ENCODE measurements at places on chromosomes 7 and 10.
A peak's percentile ranks its signal among the peaks of the same experiment; 100 is the strongest.

DNA sequence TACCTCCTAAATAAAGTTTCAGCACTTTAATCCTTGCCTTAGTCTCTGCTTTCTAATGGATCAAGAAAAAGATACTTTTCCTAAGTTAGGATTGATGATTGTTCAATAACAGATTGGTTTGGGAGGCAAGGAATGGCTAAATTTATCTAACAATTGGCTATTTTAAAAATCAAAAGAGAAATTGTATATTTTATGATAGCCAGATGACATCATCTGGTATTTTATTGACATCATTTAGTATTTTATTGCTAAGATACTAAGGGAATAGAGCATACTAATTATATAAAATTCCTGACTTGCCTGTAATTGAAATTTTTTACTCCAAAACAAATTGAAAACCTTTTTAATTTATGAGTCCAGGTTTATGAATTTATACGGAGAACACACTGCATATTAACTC is 19.3 kb upstream of the FAM13C start:
- DNase-seq = no peak

- no peak for DNase-seq
Measured at GRCh38 chr10:125257521-125258108, 97.3 kb upstream of the CTBP2 start.

DNA sequence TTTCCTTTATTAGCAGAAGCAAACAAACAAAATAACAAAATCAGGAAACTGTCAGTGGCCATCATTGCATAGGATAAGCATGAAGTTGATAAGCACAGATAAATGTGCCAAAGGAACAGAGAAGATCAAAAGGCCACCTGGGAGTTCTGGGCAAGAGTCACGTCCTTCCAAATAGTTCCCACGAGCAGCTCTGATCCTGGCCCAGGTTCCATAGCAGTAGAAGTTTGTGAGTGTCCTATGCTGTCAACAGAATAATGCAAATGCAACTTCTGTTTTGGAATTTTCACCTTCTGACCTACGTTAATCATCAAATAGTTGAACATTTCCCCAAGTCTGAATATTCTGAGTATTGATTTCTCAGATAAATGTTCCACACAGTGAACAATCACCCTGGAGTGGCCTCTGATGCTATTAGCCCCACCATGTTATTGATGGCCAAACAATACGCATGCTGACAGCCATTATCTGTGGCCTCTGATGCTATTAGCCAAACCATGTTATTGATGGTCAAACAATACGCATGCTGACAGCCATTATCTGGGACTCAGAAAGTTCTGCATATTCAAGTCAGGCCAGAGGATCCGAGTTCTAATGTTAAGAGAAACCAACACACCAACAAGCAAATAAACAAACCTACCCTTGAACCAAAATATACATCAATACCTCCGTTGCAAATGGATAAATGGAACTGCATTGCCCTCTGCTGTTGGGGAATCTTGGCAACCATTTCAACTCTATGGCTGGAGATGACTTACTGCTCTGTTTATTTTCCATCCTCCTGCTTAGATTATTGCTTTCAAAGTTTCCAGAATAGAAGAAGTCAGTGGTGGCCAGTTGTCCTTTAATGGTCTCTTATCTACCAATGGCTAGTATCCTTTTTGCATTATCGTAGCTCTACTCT is 63.3 kb downstream of the MRC1 start:
- no peak for DNase-seq

DNA sequence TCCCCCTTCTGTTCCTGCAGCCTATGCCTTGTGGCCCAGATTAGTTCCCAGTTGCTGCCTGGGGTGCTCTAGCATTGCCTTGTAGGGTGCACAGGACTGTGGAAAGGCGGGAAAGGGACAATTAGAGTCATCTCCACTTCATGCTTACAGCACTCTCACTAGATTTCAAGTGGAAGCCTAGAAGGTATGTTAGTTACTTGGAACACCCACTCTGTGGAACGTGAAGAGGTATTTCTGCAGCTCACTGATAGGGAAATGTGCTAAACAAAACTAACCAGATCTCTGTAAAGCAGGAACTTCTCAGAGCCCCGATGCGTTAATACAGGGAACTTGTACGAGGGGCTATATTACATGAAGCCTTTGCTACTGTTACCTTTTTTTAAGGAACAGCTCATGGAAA is 19.4 kb downstream of the STMP1 start:
- DNase-seq = no peak

DNA sequence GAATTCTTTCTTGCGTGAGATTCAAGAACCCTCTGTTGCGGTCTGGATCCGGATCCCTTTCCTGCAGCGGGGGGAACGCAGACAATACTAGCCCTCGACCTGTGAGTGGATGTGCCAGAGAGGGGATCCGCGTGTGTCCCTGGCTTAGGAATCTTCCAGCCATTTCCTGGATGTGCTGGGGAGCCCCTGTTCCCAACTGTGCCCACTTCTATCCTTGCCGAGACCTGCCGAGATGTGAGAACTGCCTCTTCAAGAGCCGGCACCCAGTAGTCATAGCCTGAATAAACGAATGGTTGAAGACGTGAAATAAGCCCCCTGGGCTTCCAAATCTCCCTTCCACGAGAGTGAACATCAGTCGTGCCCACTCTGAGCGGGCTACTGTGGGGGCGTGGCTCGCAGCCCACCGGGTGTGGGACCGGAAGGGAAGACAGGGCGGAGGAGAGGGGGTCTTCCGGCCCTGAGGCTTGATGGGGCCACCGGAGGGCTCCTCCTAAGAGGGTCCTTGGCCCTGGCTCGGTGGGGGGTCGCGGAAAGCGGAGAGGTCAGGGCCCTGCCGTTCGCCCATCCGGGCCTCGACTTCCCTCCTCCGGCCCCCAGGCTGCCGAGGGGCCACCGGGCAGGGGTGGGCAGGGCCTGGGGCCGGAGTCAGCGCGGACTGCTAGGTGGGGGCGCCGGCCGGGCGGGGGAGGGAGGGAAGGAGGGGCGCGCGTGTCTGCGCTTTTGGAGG is 1.3 kb upstream of the CCDC136 start:
- DNase-seq = peak; percentile 34

DNA sequence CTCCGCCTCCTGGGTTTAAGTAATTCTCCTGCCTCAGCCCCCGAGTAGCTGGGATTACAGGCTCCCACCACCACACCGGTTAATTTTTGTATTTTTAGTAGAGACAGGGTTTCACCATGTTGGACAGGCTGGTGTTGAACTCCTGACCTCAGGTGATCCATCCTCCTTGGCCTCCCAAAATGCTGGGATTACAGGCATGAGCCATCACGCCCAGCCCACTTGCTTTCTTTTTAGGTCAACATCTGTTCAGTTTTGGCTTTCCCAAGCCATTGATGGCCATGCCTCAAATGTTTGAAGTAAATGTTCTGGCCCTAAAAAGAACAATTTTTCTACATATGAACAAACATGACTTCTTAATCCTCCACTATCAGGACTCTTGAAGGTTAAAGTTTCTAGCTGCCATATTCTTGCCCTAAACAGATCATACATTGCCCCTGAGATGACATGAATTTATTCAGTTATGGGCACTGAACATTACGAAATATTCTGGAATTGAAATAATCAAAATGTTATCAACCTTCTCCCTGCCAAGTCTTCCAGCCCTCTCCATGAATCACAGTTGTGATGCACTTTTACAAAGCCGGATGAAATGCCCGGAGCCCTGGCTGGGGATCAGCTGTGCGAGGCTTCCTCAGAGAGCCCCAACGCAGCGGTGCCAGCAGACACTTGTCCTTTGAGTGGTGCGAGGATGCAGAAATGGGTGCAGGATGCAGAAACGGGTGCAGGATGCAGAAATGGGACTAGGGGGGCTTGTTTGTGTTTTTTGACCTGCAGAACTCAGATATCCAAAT is 2.9 kb downstream of the MRLN start:
- DNase-seq = no peak

- no peak for DNase-seq
Measured at GRCh38 chr7:2172311-2173188, 60.2 kb downstream of the MAD1L1 start.

DNA sequence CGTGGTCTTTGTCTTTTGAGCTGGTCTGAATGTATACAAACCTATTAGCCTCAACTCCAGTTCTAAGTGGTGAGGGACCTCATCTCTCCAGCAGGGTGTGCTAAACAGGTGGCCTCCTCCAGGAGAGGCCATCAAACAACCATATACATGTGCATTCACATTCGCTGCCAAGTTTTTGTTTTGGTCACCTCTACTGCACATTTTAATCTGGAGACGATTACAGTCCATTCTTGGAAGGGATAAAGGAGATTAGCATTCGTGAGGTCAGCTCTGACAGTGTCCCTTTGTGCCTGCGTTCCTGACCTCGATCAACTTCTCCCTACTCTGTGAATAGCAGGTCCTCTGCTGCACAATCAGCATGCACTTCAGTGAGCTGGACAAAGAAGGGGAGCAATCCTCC is 60.8 kb downstream of the RHOBTB1 start:
- peak; percentile 21 for DNase-seq

DNA sequence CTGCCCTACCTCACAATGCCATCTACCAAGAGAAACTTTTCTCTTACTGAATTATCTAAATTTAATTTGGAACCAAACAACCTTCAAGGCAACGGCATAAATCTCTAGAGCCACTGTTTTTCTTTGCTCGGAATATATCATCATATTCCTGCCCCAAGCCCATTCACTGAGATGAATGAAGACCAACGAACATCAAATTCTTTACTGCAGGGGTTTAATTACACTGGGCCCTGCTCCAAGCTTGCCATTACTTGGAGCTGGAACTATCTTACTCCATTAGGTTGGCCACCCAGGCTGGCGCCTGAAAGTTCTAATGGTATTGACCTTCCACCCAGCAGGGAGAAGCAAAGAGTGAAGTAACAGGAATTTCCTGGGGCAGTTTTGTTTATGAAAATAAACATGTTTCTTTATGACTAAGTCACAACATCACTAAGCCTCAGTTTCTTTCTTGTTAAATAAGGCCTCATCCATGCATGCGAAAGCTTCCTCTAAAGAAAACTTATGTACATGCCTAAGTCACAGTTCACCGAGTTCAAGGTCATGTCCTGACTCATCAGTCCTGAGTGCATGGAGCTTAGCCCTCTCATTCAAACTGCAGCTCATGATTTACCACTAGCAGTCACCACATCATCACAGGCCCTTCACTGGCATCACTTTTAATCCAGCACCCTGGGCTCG is 42.1 kb upstream of the ANAPC16 start:
- peak; percentile 17 for DNase-seq

DNA sequence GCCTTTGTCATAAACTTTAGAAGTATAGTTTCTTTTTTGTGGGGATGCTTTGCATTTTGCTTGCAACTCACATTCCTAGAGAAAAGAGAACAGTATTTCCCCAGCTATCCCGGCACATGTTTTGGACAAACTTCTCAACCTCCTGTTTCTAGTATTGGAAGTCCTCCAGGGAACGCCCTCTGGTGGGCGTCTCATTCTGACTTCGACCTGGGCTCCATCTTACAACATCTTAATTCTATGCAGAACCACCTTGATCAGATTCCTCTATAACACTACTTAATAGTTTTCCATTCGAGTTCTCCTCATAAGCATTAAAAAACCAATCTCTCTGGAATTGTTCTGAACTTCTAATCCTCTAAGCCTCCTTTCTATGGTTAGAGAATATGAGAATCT is 139.5 kb upstream of the FZD8 start:
- DNase-seq = no peak

DNA sequence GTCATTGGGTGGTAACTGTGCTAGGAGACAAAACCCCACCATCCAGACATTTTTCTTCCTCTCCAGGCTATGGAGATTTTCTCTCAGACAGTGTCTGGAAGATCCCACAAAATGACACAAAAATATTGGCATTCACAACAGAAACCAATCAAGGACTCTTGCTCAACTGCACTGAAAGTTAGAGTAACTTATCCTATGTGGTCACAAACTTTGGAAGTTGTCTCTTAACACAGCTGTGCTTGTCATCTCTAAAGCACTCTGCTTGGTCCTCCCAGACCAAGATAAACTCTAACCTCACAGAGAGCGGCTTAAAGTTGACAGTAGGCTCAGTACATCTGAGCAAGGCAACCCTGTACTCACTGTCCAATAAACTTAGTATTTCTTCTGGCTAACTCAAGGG is 74.9 kb downstream of the AKR1C4 start:
- no peak for DNase-seq

DNA sequence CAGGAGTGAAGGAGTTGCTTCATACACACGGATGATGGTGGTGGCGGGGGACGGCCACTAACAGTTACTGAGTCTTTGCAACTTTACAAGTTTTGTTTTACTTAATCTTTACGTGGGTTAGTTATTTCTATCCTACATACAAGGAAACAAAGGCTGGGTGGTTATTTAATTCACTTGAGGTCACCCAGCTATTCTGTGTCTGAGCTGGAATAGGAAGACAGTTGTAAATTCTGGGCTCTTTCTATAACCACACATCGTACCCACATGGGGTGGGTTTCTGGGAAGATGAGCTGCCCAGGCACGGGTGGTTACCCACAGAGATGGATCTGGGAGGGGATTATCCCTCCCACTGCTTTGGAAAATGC is 137.9 kb downstream of the ANLN start:
- DNase-seq = no peak

DNA sequence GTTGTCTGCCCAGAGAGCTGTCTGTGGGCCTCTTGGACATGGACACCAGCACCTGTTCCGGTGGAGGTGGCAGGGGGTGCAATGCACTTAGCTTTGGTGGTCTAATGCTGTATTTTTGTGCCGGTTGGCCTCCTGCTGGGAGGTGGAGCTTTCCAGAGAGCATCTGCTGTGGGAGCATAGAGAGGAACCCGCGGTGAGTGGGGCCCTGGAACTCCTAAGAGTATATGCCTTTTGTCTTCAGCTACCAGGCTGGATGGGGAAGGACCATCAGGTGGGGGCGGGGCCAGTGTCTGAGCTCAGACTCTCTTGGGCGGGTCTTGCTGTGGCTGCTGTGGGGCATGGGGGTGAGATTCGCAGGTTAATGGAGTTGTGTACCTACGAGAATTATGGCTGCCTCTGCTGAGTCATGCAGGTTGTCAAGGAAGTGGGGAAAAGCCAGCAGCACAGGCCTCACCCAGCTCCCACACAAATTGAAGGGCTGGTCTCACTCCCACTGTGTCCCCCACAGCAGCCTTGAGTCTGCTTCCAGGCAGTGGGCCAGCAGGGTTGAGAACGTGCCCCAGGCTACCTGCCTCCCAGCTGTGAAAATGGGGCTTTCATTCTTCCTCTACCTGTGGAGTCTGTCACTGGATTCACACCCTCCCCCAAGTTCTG is 29.0 kb downstream of the JAKMIP3 start:
- DNase-seq = no peak

DNA sequence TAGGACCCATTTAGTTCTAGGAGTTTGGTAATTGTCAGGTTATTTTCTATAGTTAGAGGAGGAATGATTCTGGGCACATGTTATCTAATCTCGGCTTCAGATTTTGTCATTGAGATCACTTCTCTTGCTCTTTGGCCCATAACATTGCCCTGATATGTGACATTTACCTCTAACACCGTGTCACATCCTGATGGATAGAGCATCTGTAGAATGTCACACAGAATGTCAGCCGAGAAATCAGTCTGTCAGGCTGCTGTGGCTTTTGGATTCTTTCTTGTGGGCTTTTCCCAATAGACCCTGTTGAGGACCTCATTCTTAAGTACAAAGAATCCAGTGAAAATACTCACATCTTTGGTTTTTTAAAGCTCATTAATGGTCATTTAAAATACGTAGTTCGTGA is 142.4 kb downstream of the LRRC4 start:
- DNase-seq = no peak

Data from GM20000 (cell line).